ENCODE measurements at places on chromosomes 4 and X.

DNA sequence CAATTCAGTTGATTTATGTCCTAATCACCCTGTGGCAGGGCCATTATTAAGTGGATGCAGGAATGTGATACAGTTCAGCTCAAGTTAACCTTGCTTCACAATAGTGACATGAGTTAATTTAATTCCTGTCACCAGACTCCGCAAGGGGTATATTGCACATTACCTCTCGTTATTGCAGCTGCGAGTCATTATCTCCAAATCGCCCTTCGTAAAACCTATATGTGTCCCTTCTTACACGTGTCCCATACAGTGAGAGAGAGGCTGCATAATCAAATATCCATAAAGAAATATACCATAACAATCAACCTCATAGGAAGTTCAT lies 369.9 kb upstream of the ANXA10 start:
- no peak for DNase-seq

- no peak for DNase-seq
Measured at GRCh38 chr4:145928748-145929147, 9.9 kb downstream of the ZNF827 start.

- no peak for DNase-seq
Measured at GRCh38 chrX:54540289-54540688, 10.3 kb downstream of the GNL3L start.

DNA sequence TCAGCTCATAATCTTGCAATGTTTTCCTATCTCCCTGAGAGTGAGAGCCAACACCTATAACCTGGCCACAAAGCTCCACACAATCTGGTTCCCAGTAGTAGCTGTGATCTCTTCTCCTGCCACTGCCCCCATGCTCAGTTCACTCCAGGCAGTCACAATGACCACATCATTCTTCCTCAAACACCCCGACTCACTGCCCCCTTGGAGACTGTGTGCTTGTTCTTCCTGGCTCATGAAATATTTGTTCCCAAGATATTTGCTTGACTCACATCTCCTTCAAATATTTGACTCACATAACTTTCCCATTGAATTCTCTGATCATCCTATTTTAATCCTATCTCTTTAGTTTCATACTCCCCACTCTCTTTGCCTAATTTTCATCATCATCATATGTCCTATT lies 173.7 kb downstream of the AREG start:
- no peak for DNase-seq

GRCh38 chr4:16264798-16265197 lies 38.5 kb upstream of the TAPT1 start:
- DNase-seq, result peak; percentile 46

- DNase-seq, result peak; percentile 24
Measured at GRCh38 chrX:97616883-97617530, 733.3 kb downstream of the RPA4 start.

GRCh38 chr4:159725571-159725970 lies 622.7 kb downstream of the RAPGEF2 start:
- DNase-seq, result no peak

- DNase-seq, result no peak
Measured at GRCh38 chr4:35965300-35965699, 279.0 kb downstream of the ARAP2 start.

- DNase-seq, result peak; percentile 13
Measured at GRCh38 chr4:87011340-87012034, 76.7 kb downstream of the AFF1 start.

DNA sequence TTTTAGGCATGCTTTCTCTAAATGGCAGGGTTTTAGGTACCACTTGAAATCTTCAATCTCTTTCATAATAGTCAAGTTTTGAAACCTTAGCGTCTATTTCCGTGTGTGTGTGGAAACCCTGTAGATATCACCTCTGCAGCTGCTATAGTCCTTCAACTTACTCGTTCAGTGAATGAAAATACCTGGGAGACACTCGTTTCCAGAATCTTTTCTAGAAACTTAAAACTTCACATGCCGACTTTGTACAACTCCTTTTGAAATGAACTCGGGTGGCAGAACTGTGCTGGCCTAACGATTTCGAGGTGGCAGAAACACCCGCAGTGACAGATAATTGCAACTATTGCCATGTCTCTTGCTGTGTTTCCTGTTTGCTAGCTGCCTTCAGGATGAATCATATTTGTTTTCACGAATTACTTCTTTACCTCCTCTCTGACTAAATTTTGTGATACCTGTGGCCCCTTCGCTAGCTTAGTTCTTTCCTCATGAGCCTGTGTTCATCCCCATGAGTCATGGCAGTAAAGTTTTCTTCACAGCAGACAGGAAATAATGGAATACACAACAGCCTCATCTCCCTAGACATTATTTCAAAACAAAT lies 104.7 kb upstream of the SMIM10 start:
- peak; percentile 65 for DNase-seq

DNA sequence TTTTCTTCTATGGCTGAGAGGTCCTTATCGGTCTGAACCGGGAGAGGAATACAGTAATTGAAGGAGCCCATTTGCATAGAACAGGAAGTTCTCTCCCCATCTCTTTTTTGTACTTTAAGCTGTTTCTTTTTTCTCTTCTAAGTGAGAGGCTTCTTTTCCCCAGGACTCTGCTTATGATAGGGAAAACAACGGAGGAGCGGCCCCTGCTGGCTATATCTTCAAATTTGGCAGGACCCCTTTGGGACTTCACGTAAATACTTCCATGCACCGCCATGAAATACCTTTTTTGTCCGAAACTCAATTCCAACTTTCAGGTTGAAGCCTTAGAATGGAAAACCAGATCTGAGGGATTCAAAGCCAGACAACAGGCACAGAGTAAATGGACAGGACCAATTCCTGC lies 1153.0 kb upstream of the INTU start:
- no peak for DNase-seq

- DNase-seq, result no peak
Measured at GRCh38 chr4:157776930-157777528, 395.8 kb downstream of the GASK1B start.

DNA sequence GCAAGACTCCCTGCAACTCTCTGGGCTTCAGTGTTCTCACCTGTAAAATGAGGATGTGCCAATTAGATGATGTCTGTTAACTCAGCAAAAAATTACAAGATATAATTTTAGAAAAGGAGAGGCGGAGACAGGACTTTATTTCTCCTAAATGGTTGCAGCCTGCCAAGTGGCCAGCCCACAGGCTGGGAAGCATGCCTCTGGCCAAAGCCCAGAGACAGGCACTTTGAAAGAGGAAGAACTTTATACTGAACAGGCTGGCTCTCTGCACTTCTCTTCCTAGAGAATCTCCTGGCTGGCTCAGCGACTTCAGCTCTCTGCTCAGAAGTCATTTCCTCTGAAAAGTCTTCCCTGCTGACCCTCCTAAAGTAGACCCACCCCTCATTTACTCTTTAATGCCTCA lies 3.7 kb downstream of the PRDM5 start:
- DNase-seq, result no peak

GRCh38 chr4:6472387-6473263 lies at the start of gene PPP2R2C:
PPP2R2C (minus strand) TSS chr4:6472614; CDS start chr4:6472229, 385 bp downstream.
- peak; percentile 13 for DNase-seq

DNA sequence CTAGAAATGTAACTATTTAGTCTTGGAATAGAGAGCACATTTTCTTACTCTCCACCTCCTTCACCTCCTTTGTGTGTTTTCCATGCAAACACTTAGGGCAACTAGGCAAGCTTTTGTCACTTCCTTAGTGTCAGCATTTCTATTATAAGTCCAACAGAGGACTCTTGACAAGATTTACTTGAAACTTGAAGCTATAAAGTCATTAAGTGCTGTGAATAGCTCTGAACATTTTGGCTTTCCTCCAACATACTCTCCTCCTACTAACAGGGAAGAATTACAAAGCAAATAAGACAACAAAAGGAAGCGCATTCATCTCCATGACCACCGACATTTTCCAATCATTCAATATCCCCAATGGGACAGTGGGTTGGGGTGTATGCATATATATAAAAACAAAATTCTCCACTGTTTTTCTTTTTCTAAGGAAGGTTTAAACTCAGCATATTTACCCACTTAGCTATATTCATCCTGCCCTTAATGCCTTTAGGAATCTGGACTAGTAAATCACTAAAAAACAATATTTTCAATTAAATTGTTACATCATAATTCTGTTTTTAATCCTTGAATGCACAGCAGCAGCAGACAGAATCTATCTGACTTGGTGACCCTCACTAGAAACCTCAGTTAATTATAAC lies 264.6 kb downstream of the SNCA start:
- no peak for DNase-seq

- no peak for DNase-seq
Measured at GRCh38 chr4:1901127-1901526, 29.9 kb downstream of the NSD2 start.

- no peak for DNase-seq
Measured at GRCh38 chr4:108240366-108240765, 71.6 kb upstream of the LEF1 start.

GRCh38 chr4:167419468-167420140 lies 185.3 kb upstream of the SPOCK3 start:
- no peak for DNase-seq

GRCh38 chr4:79358438-79358837 lies 32.6 kb upstream of the NAA11 start:
- DNase-seq, result no peak

All from activated CD4-positive, alpha-beta T cell treated with anti-CD3 and anti-CD28 coated beads, Interleukin-10, Interleukin-2, amounts not matched to agents 100 ng/mL and 50 ng/mL, durations not matched to agents 16 hours and 8 hours (primary cell).